Stimulated activated CD8-positive, alpha-beta memory T cell treated with anti-CD3 and anti-CD28 coated beads, Interleukin-12 subunit alpha, Interleukin-12 subunit beta, amount 100 ng/mL, for 1 hour (primary cell): ENCODE measurements at places on chromosomes 7 and 10.

DNA sequence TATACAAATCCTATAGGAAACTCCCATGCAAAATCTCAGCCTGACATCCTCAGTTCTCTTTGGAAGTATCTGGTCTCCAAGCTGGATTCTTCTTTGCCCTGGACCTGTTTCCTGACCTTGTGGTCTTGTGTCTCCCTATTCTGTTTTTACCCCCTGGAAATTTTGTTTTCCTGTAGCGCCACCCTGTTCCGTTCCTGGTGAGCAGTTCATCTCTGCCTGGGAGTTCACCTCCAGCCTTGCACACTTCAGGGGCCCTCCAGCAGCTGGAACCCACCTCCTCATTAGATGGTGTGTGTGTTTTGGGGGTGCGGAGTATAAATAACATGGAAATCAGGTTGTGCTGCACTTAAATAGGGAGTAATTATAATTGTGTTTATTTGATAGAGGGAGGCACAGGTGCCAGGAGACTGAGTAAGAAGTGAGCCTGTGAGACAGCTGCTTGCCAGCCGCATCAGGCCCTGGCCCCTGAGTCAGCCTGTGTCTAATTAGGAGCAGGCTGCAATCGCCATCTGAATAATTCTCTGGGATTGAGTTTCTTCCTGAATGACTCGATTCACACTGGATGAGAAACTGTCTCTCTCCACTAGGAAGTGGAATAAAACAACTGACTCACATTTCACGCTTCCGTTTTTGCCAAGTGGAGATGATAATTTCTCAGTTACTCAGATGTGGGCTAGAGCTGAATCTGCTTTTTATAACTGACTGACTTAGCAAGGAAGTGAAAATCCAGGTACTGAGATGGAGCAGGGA is 69.4 kb upstream of the HECTD2 start:
- no peak for DNase-seq

GRCh38 chr7:120079704-120080103 is 193.3 kb upstream of the KCND2 start:
- no peak for DNase-seq

- DNase-seq: no peak
These were observed 11.4 kb downstream of the ATG9B start for GRCh38 chr7:151012911-151013347.

DNA sequence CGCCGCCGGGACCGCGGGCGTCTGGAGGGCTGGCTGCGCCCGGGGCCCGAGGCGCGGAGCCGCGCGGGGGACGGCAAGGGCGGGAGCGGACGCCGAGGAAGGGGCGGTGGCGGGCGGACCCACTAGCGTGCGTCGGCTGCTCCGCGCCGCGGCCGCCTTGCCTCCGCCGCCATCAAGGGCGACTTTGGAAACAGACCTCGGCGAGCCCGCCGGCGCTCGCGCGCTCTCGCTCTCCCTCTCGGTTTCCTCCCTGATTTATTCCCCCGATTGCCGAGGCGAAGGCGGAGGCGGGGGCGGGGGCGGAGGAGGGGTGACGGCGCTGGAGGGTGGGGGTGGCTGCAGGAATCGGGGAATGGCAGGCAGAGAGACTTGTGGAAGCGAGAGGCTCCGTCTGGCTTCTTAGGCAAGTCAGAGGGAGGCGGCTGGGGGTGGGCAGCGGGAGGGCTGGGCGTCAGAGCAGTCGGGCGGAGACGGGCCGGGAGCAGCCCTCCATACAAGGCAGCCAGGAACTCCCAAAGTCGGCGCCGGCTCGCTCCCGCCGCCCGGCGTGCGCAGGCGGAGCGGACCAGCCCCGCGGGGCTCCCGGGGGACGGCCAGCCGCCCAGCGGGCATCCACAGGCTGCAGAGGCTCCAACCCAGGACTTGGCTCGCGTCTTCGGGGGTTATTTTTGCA is at the start of gene CACNA2D1:
Gene CACNA2D1, minus strand, starts transcription at position 231 of the 673 bp plus-strand sequence.
- DNase-seq: no peak

DNA sequence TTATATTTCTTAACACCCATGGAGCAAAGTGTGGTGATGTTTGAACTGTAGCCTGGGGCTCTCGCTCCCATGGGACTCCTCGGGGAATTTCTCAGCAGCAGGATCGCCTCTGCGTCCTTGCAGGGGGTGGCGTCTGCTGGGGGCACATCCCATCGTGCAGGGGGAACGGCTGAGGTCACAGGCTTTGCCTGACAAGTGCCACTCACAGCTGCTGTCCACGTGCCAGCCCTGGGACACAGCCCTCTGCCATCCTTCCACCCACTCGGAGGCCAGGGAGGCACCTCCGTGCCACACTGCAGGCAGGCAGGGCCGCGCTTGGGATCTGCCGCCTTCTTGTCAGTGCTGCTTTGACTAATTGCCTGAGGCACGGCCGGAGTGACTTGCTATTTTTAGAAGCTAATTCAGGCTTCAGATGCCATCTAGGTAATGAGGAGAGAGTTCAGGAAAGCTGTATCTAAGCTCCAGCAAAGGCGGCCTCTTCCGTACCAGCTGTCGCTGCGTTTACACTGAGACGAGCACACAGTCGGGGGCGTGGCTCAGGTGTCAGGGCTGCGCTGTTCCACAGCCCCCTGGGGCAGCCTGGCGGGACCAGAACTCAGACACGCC is 45.7 kb downstream of the PITRM1 start:
- DNase-seq: no peak

GRCh38 chr10:1661416-1661815 is 75.9 kb downstream of the ADARB2 start:
- DNase-seq: no peak

DNA sequence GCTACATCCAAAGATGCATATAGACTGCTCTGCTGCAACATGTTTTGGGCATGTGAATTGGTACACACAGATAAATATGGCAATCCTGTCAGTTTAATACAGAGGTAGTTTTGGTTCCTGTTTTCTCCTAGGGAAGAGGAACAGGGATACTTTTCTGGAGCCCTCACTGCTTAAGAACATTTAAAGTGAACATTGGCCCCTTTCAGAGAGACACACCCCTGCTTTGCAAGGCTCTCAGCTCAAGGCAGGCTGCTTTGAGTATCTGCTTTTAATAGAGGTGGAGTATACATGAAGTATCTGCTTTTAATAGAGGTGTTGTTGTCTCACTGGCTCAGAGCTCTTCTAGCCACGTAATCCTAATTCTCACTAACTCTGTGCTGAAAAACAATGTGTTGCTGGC is 38.9 kb downstream of the CYP51A1 start:
- DNase-seq: no peak

GRCh38 chr10:59047180-59047579 is 129.3 kb upstream of the PHYHIPL start:
- no peak for DNase-seq

GRCh38 chr7:131557652-131558385 is 1.4 kb upstream of the PODXL start:
- no peak for DNase-seq

DNA sequence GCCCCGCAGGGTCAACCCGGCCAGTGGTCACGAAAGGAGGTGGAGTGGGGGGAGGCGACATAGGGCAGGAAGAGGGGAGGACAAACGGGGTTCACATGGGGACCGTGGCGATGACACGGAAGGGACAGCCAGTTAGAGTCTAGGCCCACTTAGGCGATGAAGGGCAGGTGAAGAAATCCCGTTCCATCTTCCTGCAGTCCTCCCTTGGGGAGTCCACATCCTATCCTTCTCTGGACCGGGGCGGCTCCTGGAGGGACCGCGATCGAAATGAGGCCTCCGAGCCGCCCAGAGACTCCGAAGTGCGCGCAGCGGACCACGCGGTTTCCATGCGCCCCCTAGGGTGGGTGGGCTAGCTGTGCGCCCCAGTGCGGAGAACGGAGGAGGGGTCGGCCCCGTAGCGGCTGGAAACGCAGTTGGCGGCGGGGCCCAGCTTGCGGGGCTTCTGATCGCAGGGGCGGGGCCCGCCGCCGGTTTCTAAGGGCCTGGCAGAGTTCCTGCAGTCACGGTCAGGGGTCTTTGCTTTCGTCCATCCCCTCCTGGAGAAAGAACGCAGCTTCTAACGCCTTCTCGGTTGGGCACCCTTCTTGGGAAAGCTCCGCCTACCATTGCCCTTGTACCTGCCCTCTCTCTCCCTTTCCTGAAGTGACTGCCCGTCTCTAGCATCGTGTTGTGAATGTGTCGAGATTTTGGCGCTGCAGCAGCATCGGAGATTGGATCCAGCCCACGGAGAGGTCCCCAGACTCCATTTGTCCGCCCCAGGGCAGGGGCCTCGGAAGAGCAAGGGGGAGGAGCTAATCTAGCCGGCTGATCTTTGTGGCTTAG is 17.9 kb upstream of the TMEM225B start:
- DNase-seq: peak; percentile 39

- no peak for DNase-seq
These were observed 543.2 kb upstream of the SEMA3D start for GRCh38 chr7:85730012-85730411.

GRCh38 chr7:43834463-43835251 is 34.7 kb downstream of the MRPS24 start:
- peak; percentile 9 for DNase-seq

- DNase-seq: no peak
These were observed 283.5 kb downstream of the ADK start for GRCh38 chr10:74434547-74434946.

DNA sequence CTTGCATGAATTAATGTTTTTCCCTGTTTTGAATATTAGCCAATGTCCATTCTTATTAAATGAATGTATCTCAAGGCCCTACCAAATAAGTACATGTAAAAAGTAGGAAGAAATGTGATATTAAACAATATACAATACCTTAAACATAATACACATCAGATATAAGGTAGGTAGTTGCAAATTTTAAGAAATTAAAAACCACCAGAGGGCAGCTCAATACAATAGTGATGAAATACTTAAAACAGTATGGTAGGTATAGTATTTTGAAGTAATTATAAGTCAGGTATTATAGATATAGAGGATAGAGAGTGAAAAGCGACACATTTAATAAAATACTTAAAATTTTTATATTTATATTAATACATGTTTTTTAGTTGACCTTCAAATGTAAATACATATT is 43.6 kb upstream of the CDK14 start:
- no peak for DNase-seq

DNA sequence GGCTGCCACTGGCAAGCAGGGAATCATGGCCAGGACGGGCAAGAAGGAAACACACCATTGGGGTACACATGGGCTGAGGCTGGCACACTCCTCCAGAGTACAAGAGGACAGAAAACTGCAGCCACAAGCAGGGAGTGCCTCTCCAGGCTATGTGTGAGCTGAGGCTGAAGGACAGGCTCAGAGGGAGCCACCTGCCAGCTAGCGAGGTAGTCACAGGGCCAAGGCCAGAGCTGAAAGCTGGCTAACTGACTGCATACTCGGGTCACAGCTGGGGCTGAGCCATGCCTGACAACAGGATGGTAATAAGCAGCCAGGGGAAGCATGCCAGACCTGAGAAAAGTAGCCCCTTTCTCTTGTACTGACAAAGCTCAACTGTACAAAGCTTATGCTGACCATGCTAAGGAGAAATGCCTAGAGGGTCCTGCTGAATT is 52.0 kb downstream of the KIF5B start:
- DNase-seq: no peak

- no peak for DNase-seq
These were observed 37.2 kb downstream of the PIK3AP1 start for GRCh38 chr10:96683065-96683464.

- DNase-seq: no peak
These were observed 369.6 kb downstream of the KCNMA1 start for GRCh38 chr10:77267703-77268675.

- DNase-seq: peak; percentile 12
These were observed 453.1 kb downstream of the SORCS1 start for GRCh38 chr10:106711313-106711906.

DNA sequence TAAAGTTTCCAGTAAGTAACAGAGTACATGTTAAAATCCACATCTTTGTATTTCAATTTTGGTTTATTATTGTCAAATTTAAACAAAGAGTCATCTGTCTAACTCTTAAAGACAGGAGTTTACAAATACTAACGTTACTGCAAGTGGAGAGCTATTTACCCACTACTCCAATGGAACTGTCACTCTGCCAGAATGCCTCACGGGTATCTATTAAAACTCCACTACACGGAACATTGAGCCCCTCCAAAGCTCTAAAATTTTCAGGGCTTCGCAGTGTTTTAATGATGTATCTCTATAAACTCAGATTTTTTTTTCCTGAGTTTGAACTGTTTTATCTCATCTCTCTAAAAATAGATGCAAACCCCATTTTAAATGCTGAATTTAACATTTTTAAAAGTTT is 388.7 kb upstream of the SEMA3A start:
- DNase-seq: no peak

DNA sequence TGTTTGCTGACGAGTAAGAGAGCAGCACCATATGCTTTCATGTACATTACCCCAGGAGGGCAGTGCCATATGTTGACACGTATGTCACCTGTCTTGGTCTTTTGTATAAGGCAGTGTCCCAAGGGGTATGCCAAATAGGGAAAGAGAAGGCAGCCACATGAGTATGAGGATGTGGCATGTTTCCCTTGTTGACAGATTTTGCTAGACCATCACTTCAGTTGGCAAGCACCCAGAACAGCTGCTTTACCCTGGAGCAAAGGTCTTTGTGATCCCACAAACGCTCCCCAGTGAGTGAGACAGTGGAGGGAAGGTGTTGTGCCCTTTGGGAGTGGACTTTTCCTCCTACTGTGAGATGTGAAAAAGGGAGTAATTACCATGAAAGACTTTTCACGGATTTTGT is 350.1 kb downstream of the ETV1 start:
- no peak for DNase-seq

DNA sequence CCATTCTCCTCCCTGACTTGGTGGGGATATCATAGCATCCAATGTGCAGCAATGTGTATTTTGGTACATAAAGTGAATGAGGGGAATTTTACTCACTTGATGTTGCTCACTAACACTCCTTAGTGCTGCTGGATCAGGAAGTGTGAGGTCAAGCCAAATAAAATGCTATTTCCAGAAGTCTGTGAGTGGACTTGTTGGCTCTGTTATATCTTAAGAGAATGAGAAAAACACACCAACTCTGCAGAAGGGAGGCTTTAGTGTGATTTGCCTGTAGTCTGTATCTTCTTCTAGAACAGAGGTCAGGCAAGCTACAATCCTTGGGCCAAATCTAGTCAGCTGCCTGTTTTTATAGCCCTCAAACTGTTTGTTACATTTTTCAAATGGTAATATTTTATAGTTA is 154.3 kb downstream of the POLR1F start:
- no peak for DNase-seq

DNA sequence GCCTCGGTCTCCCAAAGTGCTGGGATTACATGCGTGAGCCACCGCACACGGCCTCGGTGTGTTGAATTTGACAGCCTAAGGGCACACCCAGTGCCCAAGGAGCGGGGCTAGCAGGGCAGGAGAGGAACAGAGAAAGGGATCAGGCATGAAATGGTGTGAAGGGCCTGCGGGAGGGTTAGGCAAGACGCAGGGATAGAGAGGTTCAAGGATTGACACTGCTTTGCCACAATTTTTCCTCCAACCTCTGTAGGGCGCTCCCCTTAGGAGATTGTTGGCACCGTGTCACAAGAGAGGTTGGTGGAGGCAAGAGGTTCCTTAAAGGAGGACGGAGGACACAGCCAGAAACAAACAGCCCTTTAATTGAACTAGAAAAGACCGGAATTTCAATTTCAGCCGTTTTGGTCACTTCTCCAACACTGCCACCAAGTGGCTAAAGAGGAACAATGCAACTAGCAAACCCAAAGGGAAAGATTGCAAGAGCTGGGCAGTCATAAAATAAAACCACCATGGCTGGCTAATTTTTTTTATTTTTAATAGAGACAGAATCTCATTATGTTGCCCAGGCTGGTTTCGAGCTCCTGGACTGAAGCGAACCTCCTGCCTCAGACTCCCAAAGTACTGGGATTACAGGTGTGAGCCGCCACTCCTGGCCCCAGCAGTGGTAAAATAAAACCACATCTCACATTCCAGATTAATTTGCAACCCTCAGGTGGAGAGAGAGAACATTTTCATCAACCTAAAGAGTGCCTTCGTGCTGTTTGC is 6.9 kb upstream of the CREB3L2 start:
- no peak for DNase-seq

GRCh38 chr10:14549496-14549895 is 218.8 kb upstream of the FRMD4A start:
- DNase-seq: no peak
